ENCODE measurements at places on chromosomes 5 and 9.

GRCh38 chr5:174596429-174596828, 128.0 kb upstream of the MSX2 start:
- no peak for DNase-seq

GRCh38 chr9:134433101-134433500, 106.8 kb downstream of the RXRA start:
- DNase-seq, result no peak

- no peak for DNase-seq
Measured at GRCh38 chr9:132487351-132487791, 77.4 kb downstream of the CFAP77 start.

DNA sequence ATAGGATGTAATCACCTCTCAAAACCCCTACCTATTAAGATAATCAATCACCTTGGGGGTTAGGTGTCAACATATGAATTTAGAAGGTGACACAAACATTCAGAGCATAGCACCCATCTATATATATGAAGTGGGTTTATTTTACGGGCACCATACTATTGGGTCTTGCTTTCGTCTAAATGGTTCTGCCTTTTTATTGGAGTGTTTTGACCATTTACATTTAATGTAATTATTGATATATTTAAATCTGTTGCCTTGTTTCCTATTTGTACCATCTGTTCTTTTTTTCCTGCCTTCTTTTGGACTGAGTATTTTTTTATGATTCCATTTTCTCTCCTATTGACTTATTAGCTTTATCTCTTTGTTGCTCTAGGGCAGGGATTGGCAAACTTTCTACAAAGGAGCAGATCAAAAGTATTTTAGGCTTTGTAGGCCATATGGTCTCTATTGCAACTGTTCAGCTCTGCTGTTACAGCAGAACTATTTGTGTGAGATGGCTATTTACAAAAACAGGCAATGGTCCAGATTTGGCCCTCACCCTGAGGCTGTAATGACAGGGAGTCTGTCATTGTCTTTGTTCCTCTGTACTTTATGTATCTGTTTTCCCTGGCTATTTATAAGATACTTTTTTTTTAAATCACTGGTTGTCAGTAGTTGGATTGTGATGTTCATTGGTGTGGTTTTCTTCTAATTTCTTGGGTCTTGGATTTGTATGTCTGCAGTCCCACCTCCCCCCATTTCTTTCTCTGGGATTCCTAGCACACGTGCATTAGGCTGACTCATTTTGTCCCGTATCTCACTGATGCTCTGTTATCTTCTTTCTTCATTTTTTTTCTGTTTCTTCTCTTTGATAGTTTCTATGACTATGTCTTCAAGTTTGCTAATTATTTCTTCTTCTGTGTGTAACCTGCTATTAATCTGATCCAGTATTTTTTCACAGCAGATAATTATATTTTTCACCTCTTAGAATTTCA, 127.1 kb downstream of the DAB2IP start:
- DNase-seq, result no peak

- DNase-seq, result no peak
Measured at GRCh38 chr5:51383131-51384121, at the start of gene ISL1. Gene ISL1 (plus strand): TSS chr5:51383448. CDS start chr5:51383672, 224 bp downstream.
